Natural killer cell (primary cell): ENCODE measurements at places on chromosomes 1 and 21.

DNA sequence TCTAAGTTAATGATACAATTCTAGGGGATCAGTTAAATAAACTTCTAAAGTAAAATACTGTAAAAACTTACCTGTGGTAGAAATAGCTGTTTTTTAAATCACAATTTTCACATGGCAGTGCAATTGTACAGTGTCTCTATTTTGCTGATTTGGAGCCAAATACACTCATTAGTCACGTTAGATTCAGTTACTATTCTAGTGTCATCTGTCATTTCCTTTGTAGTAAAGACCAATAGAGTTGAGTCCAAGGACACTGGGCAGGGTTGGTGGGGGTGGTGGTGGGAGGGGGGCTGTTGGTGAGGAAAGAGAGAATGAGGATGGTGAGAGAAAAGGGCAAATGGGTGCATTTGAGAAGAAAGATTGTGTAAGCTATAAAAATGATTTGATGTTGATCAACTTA is 33.6 kb downstream of the CD55 start:
- DNase-seq, result no peak

DNA sequence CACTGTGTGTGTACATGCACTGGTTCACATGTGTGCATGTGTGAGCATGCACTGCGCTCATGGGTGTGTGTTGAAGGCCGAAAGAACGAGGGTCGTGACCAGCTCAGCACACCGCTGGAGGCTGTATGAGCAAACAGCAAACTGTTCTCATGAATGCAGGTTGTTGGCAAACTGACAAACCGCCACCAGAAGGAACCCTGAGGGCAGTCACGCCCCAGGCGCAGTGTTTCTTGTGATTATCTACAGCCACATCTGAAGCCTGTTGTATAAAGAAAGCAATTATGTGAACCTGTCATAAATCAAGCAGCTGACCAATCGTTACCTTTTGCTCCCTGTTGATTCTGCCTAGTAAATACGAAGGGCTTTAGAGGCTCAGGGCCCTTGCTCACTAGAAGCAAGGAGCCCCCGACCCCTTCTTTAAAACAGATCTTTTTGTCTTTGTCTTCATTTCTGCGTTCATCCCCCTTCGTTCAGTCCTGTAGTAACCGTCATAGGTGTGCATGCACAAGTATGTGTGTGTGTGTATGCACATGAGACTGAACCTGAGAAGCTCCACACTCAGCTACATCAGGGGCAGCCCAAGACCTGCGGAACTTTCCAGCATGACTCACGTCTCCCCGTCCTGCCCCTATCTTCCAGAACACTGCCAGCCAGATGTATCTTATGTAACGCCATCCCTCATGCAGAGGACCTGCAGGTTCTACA is 16.8 kb upstream of the RIPK4 start:
- DNase-seq, result no peak

GRCh38 chr1:59504276-59504675 is 207.4 kb downstream of the FGGY start:
- DNase-seq, result no peak

- no peak for DNase-seq
These were observed 48.8 kb downstream of the DISP3 start for GRCh38 chr1:11527541-11528452.

GRCh38 chr1:211356723-211357407 is 30.2 kb downstream of the TRAF5 start:
- no peak for DNase-seq

DNA sequence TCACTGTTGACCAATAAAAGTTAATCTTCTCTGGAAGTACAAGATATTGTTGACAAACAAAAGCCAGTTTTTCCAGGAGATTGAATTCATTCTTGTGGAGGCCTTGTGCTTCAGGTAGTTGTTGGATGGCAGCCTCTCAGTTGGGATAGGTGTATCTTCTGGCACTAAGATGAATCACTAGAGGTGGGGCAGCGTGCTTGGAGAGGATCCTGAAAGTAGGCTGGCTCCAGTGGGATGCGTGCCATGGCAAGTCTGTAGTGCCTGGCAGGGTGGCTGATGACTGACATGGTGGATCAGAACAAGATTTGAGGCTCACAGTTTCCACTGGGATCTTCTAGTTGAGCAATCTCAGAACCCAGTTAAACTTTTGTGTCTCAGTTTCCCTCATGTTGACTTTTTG is 2.4 kb downstream of the VPS13D start:
- no peak for DNase-seq
